ENCODE measurements at places on chromosomes 1 and 21.
A peak's percentile ranks its signal among the peaks of the same experiment; 100 is the strongest.

GRCh38 chr1:223683586-223684487, 18.3 kb upstream of the CAPN8 start:
- DNase-seq = peak; percentile 54

DNA sequence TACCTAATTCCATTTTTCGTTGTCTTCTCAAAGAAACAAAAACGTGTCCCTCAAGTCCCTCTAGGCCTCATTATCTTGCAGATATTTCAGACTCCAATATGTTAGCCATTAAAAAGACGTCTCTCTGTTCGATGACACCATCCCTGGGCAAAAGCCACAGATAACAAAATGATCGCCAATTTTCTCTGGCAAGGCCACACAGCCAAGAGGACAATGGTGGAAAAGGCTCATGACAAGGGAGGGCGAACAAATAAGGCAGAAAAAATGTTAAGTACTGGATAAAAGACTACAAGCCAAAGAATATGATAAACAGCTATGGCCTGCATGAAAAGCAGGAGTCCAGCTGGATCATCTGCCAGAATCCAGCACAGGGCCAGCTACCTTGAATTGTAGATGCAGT, 82.9 kb downstream of the TBX15 start:
- DNase-seq = no peak

- peak; percentile 40 for DNase-seq
Observed at GRCh38 chr1:145877923-145878486, 7.7 kb downstream of the ANKRD35 start.

- no peak for DNase-seq
Observed at GRCh38 chr1:157978586-157979403, 14.7 kb upstream of the KIRREL1 start.

GRCh38 chr1:153776352-153776751, 1.1 kb downstream of the SLC27A3 start:
- no peak for DNase-seq

Data from mammary epithelial cell (primary cell).